Cardiac muscle cell (in vitro differentiated cells and primary cell): ENCODE measurements at places on chromosomes 1 and 21. TPM values are rescaled to one million over a fixed set of nuclear protein-coding genes. Genes with fewer than 3 reads are reported as not detected.

GRCh38 chr1:50048791-50049190, 25.0 kb upstream of the AGBL4 start:
- no peak for DNase-seq

GRCh38 chr1:85952460-85952859, 204.1 kb downstream of the COL24A1 start:
- DNase-seq: no peak

- DNase-seq: peak; percentile 85
Observed at GRCh38 chr21:39079617-39080016, 103.6 kb downstream of the PSMG1 start.

- DNase-seq: no peak
Observed at GRCh38 chr1:230465691-230466090, 39.6 kb upstream of the PGBD5 start.

GRCh38 chr1:34627465-34628240, 127.2 kb upstream of the GJB5 start:
- DNase-seq: no peak

- no peak for DNase-seq
Observed at GRCh38 chr1:248844526-248844925, 6.5 kb downstream of the ZNF672 start.

DNA sequence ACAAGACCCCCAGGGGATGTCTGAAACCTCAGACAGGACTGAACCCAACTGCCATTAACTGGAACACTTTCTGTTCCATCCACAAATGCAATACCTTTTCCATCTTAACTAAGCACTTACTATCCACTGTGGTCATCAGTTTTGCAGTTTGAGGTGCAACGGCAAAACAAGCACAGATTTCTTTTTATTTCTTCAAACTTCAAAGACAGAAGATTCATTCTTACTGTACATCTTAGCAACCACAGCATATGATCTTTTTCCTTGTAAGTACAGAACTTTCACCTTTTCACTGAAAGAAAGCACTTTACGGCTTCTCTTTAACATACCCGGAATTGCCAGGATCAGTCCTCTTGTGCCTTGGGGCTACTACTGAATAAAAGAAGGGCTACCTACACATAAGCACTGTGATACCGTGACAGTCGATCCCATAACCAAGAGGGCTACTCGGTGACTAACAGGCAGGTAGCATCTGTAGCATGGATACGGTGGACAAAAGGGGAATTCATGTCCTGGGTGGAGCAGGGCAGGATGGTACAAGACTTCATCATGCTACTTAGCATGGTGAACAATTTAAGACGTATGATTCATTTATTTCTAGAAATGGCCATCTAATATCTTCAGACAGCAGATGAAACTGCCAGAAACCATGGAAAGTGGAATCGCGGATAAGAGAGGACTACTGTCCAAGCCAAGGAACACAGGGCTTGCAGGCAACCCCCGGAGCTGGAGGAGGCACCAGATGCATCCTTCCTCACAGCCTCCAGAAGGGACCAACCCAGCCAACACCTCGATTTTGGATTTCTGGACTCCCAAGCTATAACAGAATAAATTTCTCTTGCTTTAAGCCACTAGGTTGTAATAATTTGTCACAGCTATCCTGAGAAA, 18.4 kb downstream of the ERG start:
- no peak for DNase-seq

DNA sequence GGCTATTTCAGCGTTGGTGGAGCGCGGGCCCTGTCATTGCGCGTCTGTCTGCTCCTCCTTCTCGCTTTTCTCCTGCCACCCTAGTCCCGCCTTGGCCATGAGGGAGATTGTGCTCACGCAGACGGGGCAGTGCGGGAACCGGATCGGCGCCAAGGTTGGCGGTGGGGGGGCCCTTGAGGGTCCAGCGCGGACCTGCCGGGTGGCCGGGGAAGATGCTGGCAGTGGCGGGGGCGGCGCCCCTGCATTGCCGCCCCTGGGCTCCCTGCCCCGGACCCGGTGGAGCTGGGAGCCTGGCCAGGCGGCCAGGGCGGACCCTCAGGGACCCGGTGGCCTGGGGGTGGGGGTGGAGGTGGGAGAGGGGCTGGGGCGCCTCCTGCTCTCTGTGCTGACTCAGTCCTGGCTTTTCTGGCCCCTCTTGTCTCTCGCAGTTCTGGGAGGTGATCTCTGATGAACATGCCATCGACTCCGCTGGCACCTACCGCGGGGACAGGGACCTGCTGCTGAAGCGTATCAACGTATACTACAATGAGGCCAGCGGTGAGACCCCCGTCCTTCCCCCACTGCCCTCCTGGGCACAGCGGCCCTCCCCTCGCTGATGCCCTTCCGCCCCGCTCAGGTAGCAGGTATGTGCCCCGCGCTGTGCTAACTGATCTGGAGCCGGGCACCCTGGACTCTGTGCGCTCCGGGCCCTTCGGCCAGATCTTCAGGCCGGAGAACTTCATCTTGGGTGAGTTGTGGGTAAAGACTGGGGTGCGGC, 58.3 kb upstream of the MAP1LC3C start:
- no peak for DNase-seq

DNA sequence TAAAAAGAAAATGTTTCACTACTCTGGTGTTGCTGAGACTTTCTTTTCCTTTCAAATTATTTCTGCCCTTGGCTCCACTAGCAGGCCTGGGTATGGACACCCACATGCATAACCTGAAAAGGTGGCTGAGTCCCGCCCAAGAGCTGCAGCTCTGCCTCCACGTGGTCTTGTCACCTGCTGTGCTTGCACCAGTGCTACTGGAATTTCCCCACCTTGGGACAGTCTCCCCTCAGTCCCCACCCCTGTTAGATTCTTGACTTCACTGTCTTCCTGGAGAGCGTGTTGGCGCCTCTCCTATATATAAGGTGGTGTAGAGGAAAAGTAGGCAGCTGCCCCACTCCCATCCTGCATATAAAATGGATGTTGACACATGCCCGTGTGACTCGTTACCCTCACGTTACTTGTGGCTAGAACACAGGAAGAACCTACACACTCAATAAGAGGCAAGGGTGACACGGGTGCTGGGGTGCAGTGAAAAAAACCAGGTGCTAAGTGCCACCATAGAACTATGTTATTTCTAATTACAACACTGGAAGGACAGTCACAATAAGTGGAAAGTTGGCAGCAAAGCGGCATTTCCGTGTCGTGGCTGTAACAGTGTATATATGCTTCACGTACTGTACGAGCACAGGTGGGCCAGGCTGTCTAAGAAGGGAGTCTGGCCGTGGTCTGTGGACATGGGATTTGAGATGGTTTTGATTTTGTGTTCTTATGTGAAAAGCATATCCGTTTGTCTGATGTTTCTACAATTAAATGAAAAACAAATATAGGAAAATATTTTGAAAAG, 61.0 kb downstream of the POFUT2 start:
- DNase-seq: no peak

DNA sequence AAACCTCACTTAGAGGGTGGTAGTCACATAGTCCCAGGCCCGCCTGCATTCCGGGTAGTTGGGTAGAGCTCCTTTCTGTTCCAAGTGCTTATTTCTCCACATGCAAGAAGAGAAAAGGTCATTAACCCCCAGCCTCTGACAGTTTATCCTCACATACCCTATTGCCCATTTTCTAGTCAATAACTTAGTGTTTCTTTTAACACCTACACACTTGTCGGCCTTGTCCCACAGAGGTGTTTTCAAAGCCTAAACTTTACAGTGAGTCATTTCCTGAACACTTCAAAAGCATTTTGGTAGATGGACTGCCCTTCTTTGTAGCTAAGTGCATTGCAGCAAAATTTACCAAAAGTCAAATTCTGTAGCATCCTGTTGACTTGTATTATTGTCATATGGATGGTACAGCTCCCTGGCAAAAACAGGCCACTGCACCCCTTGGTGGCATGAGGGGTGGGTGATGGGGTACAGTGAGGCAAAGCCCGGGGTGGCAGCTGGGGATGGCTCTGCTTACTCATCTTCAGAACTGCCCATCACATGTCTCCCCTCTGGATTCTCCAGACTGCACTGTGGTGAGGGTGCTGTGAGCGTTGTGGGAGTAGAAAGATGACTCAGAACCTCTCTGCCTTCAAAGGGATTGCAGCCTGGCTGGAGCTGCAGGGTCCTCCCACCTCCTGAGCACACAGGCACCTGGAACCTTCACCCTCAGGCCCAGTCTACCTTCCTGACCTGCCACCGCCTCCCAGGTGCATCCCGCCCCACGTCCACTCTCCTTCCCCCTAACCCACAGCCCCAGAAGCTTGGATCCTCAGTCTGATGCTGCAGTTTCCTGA, 45.8 kb upstream of the DMRTB1 start:
- peak; percentile 60 for DNase-seq

GRCh38 chr1:220803401-220804201, 16.9 kb downstream of the MTARC1 start:
- no peak for DNase-seq

DNA sequence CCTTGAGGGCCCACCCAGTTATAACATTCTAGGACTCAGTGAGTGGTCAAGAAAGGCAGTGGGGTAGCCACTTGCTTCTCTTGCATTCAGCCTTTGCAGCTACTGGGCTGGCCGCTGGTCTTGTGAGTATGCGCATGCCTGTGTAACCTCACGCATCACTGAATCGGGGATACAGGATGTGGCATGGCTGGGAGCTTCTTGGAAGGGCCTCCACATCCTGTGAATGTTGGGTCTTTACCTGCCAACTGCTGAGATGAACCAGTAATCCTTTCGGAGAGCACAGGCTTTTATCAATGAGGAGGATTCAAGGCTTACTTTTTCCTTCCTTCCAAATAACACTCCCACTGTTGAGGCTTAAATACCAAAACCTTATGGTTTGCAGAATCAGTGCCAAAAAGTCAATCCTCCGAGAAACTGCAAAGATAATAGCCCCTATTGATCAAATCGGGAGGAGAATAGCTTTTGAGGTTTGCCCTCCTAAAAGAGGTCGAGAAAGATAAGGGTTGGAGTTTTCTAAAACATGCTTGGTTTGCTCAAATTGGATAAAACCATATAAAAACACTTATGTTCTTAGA, 198.9 kb upstream of the UBE2U start:
- peak; percentile 45 for DNase-seq

- DNase-seq: no peak
Observed at GRCh38 chr1:169521226-169521625, 35.5 kb upstream of the SLC19A2 start.

- DNase-seq: no peak
Observed at GRCh38 chr1:115813727-115814126, 27.2 kb downstream of the NHLH2 start.

DNA sequence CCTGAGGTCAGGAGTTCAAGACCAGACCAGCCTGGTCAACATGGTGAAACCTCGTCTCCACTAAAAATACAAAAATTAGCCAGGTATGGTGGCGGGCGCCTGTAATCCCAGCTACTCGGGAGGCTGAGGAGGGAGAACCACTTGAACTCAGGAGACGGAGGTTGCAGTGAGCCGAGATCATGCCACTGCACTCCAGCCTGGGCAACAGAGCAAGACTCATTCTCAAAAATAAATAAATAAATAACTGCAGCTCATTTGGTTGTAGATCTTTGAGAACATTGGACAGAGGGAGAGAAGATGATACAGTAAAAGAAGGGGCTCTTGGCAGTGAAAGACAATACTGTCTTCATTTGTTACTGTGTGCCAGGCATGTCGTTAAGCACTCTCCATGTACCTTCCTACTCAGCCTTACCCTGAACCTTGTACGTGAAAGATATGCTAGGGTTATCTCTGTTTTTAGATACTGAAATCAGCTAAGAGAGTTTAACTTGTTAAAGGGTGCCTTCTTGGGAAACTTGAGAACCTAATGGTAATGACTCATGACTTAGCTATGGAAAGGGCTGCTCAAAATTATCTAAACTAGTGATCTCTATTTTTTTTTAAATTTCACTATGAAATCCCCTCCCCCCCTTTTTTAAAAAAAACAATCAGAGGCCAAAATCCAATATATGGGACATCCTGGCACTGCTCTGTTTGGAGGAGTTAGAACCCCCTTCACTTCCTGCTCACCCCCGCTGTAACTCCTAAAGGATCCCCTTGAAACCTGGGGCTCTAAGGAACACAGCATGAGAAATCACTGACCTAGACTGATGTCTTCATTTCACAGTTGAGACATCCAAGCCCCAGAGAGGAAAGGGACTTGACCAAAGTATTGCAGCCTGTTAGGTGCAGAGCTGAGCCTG, 6.8 kb upstream of the KPNA6 start:
- DNase-seq: no peak

- DNase-seq: no peak
Observed at GRCh38 chr1:14363707-14364413, 234.6 kb upstream of the KAZN start.

DNA sequence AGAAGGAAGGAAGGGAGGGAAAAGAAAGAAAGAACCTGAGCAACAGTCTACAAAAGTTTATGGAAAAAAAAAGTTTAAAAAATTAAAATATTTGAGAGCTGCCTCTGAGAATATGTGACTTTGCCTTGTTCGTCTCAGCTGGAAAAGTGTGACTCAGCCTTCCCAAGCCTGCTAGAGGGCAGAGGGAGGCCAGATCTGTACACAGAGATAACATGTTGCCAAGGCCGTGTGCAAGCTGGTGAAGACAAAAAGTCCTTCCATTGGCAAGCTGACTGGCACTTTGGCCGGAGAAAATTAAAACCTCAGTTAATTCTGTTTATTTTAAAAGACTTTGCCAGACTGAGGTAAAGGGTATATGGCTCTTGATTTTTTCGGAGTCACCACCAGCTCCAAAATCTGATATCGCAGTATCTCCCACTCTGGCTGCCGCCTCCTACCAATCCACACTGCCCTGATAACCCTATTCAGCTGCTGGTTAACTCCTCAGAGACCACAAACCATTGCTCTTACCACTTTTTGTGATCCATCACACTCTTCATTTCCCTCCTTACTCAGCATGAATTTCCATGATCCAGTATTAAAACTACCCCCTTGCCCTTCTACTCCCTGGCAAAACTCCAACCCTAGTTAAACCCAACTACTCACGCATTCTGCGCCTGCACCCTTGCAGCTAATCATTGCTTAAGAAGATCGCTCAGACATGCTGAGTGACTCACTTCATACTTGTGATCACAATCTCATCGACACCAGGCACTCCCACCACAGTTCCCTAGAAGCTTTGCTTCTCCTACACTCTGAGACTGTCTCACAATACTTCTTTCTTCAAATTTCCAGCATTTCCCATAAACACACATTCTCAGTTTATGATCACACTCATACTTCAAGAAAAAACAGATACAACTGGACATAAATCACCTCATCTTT, 5.7 kb upstream of the PPP1R15B start:
- no peak for DNase-seq

GRCh38 chr21:29117372-29117955, 13.0 kb upstream of the MAP3K7CL start:
- no peak for DNase-seq

GRCh38 chr21:26800970-26801431, 44.2 kb downstream of the ADAMTS1 start:
- DNase-seq: peak; percentile 74

The AMY2B gene
- 32.9 and 42.9 TPM in 2 replicates for polyA plus RNA-seq

The HMGCL gene
- polyA plus RNA-seq: 68.8 and 74.3 TPM in 2 replicates

The LCE2B gene
- not detected in 2 replicates for polyA plus RNA-seq

The LCE3B gene
- polyA plus RNA-seq: not detected in 2 replicates

The EDARADD gene
- 0.70 and 0.77 TPM in 2 replicates for polyA plus RNA-seq

The CDCA8 gene
- 7.0 and 41.8 TPM in 2 replicates for polyA plus RNA-seq

The PDC gene
- polyA plus RNA-seq: 0.15 TPM in 1 of 2 replicates, not detected in the other

The BRINP2 gene
- polyA plus RNA-seq: 11.5 and 26.1 TPM in 2 replicates

The TRIM67 gene
- polyA plus RNA-seq: not detected in 2 replicates

The UMODL1 gene
- polyA plus RNA-seq: not detected in 2 replicates
